Neuronal stem cell (in vitro differentiated cells): ENCODE measurements at places on chromosomes 1 and 21.

DNA sequence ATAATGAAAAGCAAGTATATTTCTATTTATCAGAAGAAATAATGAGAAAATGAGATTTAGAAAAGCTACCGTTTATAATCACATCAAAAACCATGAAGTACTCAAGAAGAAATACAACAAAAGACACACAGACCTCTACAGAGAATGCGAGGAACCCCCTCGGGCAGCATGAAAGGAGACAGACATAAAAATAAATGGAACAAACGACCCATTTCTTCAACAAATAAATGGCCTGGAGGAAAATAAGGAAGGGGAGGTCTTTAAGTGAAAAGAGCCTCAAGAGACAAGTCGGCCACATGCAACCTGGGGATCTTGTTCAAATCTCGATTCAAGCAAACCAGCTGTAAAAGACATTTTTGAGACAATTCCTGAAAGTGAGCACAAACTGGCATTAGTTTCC, 6.0 kb downstream of the CFAP74 start:
- no peak for DNase-seq

DNA sequence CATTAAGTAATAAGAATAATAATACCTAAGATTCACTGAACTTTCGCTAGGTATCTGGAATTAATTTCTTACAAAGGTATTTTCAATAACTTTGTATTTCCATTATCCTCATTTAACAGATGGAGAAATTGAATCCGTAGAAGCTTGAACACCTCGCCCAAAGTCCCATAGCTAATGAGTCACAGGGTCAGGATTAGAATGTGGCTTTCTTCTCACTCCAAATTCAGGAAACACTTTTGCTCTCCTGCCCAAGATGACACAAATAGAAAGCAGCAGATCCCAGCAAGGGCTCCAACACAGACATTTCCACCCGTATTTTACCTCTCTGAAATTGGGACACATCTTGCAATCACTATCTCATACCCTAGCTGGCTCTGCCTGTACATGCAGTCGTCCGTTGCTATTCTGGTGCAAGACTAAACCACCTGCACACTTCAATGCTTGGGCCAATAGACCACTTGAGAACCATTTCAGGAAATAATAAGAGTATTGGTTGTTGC, 125.9 kb upstream of the GREM2 start:
- no peak for DNase-seq

DNA sequence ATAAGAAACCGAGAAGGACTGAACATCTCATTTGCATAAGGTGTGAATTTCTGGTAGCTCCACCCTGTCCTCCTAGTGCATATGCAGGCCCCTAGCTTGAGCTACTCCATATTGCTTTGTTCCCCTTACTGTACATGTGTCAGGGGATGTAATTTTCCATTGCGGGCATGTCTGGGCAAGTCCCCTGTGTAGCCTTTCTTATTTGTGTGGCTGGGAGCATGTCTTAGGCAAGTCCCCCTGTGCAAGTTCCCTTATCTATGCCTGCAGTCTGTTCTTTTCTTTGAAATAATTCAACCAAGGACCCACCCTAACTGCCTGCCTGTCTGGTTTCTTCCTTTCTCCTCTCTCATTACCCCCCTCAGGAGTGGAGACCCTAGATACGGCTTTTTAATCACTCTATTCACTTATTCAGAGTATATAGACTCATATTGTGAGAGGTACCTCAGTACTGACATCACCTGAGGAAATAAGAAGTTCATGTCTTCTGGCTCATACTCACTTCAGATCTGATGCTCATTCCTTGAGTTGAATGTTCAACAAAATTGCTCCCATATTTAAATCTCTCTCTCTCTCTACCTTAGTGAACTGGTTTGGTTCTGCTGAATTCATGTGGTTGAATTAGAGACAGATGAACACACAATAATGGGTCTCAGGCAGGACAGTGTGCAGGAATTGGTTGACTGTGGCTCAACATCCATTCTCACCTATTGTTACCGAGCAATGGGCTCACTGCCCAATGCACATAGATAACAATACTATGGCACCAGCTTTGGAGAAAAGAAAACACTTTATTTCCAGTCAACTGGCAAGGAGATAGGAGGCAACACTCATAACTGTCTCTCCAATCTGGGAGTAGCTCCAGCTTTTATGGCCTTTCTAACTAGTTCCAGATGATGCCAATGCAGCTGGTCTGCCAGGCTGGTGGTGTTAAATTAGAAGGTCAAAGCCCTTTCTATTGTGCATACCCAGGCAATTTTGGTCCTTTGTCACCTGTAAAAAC, 27.9 kb upstream of the NPL start:
- no peak for DNase-seq

GRCh38 chr1:192559115-192560006, 16.2 kb upstream of the RGS1 start:
- DNase-seq = no peak

- no peak for DNase-seq
Observed at GRCh38 chr1:30824736-30825429, 67.3 kb upstream of the LAPTM5 start.

GRCh38 chr1:5453347-5453746, 538.9 kb downstream of the NPHP4 start:
- no peak for DNase-seq

GRCh38 chr21:38753557-38753971, 52.2 kb upstream of the ETS2 start:
- DNase-seq = no peak

DNA sequence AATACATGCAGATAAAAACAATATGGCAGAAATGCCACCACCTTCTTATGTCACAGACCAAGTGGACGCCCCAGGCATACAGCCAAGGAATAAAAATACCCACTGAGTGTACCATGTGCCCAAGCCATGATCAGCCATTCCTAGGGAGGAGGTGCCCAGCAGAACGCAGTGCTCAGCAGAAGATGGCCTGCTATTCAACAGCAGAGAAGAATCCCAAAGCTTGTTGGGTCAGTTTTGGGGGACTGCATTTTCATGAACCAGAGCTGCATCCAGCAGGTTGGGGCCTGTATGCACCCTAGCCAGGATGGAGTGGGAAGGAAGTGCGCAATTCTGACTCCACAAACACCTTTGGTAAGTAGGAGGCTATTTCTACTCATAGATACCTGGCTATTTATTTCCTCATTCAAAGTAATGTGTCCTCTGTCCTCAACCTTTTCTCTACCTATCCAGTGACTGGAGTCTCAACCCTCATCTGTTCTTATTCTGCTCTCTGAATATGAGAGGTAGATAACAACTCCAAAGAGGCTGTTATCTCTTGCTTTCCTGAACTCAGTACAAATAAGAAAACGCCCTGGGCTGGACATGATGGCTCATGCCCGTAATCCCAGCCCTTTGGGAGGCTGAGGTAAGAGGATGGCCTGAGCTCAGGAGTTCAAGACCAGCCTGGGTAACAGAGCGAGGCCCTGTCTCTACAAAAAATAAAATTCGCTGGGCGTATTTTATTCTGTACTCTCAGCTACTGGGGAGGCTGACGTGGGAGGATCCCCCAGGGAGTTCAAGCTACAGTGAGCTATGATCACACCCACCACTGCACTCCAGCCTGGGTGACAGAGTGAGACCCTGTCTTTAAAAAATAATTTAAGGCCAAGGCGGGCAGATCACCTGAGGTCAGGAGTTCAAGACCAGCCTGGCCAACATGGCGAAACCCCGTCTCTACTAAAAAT, 2.5 kb upstream of the PLEKHM2 start:
- DNase-seq = no peak

DNA sequence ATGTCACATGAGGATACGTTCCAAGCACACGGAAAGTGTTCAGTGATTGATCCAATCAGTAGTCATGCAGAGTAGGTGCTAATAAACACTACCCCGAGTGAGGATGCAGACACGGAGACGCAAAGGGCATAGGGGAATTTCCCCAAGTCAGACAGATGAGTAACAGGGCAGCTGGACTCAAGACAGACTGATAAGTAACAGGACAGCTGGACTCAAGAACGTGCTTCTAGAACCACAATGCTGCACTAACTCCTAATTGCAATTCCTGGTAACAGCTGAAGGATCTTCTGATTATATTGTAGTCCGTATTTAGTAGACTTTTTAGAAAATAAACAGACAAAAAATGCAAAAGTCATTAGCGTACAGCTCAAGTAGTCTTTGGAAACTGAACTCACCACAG, 1.9 kb upstream of the OR2T10 start:
- DNase-seq = no peak

DNA sequence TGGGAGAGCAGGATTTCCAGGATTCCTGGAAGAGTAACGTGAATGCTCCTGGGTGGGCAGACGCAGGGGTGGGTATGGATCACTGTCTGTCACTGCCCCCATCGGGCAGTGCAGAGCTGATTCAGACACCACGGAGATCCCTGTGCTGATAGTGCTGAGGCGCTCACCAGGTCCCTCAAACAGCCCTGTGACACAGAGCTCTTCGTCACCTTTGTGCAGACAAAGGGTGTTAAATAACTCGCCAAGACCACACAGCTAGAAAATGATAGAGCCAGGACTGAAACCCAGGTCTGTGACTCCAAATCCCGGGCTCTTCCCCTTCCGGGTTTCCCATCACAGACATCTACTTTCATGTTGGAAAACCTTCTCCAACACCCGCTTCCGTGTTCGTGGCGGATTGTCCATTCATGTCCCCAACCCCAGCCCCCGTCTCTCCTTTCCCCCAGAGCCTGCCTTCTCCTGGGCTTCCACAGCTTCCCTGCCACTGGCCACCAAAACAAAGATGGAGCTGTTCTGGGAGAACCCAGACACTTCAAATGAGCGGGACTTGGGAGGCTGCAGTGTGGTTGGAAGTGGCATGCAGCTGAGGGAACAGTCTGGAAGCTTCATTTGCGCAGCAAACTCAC, 2.6 kb downstream of the EFHD2 start:
- no peak for DNase-seq

DNA sequence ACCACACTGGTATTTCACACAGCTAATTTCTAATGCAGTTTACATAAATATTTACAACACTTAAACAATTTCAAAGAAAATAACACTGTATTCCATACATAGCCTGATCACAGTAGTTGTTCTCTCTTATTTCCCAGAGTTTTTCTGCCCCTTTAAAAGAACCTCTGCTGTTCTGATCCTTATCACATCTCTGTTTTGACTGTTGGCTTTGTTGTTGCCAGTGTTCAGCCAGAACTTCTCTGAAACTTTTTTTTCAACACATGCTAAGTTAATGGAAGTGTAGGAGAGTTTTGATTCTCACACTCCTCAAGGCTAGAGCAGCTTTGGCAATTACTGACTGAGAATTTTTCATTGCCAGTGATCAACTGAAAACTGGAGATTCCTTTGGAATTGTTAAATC, 11.1 kb downstream of the SELE start:
- DNase-seq = no peak

GRCh38 chr21:41664881-41665765, 101.7 kb downstream of the RIPK4 start:
- no peak for DNase-seq

DNA sequence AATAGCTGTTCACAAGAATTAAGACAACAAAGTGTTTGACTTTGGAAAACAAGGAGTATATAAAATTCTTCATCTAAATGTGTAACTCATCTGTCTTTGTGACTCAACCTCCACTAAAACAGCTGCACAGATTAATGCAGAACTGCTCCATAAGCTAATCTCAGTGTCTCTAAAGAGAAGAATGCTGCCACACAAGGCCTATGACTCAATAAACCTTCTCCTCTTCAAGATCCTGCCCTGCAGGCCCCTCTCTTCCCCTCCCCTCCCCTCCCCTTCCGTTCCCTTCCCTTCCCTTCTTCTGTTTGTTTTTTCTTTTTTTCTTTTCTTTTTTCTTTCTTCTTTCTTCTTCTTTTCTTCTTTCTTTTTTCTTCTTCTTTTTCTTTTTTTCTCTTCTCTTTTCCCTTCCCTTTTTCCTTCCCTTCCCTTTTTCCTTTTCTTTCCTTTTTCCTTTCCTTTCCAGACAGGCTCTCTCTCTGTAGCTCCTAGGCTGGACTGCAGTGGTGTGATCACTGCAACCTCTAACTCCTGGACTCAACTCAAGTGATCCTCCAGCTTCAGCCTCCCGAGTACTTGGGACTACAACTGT, 1052.8 kb downstream of the BRINP3 start:
- no peak for DNase-seq

- DNase-seq = no peak
Observed at GRCh38 chr21:35506771-35507170, 457.7 kb upstream of the RUNX1 start.

DNA sequence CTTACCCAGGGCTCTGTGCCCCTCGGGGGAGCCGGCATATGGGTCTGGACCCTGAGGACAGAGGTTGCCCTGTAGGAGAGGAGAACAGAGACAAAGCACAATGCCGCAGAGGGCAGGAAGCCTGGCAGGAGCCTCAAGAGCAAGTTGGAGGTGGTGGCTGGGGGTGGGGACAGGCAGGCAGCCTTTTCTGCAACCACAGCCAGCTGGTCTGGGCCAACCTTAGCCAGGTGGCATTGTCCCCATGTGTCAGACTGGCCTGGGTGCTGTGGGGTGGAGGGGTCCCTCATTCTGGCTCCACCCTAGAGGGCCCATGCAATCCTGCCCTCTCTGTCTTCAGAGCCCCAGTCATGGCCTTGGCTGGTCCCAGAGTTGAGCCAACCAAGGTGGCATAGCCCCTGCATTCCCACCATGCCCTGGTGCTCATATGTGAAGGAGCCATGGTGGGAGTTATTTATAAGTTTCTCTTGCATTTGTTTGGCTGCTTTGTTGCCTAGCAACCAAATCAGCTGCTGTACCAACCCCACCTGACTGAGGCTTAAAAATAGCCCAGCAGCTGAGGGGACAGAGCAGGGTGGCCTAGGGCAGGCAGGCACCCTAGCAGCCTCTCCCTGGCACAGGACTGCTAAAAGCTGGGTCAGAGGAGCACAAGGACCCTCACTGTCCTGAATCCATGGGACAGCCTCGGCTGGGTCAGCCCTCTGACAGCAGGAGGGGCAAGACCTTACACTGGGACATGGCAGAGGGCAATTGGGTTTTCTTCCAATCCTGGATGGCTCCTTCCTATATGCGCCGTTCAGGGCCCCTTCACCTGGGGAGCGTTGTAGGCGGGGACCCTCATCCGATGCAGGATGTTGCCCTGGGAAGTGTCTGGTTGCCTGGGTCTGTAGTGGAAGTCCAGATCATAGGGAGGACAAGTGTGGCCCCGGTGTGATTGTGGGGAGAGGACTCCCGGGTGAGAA, 19.5 kb downstream of the MAP7D1 start:
- no peak for DNase-seq

DNA sequence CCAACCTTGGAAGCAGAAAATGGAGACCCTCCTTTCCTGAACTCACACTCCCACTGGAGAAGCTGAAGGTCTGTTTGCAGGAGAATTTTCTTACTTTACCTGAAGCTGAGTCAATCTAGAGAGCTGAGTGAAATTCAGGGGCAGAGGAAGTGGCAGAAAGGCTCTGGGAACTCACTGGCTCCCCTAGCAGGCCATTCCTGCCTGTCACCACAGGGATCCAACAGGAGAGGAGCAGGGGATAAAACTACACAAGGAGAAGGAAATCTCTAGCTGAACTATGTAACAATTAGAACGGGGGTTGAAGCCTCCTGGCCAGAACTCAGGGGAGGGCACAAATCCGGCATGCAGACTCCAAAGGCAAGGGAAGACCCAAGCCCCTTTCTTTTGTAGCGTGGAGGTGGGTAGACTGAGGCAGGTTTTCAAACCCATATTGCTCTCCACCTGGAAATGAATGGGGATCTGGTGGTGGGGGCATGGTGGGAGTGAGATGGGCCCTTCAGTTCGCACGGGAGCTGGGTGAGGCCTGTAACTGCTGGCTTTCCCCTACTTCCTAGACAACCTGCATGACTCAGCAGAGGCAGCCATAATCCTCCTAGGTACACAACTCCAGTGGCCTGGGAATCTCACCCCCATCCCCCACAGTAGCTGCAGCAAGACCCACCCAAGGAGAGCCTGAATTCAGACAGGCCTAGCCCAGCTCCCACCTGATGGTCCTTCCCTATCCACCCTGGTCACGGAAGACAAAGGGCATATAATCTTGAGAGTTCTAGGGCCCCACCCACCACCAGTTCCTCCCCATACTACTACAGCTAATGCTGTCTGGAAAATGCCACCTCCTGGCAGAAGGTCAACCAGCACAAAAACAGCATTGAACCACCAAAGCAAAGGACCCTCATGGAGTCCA, 158.1 kb downstream of the LTN1 start:
- no peak for DNase-seq
